CD8-positive, alpha-beta T cell (primary cell): ENCODE measurements at places on chromosomes 2 and 18.
A peak's percentile ranks its signal among the peaks of the same experiment; 100 is the strongest.

DNA sequence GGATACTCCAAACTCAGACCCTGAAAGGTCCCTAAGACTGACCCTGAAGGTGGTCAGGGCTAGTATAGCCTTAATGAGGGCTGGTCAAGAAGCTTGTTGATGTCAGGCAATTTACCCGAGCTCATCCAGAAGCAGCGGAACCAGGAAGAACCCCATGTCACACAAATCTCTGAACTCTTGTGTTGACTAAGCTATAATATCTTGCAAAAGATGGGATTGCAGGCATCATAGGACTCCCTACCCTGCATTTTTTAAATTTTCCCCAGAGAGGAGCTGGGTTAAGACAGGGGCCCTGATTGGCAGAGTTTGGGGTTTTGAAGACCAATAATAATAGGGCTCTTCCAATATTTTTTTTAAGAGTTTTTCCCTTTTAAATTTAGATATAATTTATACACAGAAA, 2.0 kb upstream of the PLEKHB2 start:
- no peak for DNase-seq

DNA sequence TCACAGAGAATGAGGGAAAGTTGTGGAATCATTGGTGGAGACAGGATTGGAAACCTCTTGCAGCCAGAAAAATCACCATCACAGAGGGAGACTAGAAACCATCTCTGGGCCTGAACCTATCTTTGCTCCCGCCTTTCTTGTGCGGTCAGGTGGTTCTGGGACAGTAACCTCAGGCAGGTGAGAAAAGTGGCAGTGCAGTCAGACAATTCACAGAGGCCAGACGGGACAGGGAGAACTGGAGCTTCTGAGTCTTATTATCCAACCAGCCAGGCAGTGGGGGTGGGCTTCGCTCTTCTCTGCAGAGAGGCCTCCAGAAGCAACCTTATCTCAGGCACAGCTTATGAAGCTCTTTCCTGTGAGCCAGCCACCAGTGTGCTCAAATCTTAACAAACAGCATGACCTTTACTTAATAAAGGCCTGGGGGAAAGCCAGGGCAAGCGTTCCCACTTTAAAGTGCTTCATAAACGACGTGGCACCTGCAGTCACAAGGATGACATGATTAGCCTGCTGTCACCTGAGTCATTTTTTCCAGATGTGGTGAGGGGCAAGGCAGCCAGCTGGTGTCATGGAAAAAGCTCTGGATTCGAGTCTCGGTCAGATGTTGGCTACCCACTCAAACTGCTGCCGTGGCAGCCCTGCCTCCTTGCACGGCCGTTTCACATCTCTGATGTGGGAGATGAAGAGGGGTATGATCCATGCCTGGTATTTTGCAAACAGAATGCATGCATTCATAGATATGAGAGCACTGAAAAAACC, 109.7 kb downstream of the B3GNT2 start:
- DNase-seq = peak; percentile 49

- DNase-seq = no peak
Measured at GRCh38 chr2:73334620-73335019, 41.3 kb upstream of the EGR4 start.

GRCh38 chr2:227703280-227703732, 14.5 kb downstream of the SLC19A3 start:
- DNase-seq = no peak

- no peak for DNase-seq
Measured at GRCh38 chr2:216974321-216975302, 114.7 kb upstream of the TNP1 start.

DNA sequence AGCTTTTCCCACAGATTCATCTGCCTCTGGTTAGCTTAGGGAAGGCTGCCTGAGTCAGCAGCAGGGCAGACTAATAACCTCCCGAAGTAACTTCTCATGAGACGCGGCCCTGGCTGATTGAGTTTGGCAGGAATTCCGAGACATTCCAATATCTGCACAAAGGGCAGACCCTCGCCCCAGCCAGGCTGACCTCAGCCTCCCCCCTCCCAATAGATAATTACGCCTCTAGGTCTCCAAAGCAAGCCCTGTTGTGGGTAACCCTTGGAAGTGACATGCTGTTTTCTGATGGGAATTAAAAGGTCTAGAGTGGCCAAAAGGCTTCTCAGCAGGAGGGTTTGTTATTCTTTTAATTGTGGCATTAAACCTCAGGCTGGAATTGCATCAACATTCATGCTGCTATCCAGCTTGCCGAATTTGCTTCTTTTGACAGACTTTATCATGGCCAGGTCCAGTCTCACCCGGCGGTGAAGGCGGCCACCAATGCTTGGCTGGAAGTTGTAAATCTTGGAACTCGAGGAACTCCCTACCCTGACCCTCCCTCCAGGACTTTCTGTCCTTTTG, 98.0 kb upstream of the SLC14A2 start:
- DNase-seq = no peak

- DNase-seq = no peak
Measured at GRCh38 chr2:6353669-6354068, 512.0 kb downstream of the CMPK2 start.

GRCh38 chr18:47036298-47036874, 965 bp upstream of the ELOA2 start:
- no peak for DNase-seq

DNA sequence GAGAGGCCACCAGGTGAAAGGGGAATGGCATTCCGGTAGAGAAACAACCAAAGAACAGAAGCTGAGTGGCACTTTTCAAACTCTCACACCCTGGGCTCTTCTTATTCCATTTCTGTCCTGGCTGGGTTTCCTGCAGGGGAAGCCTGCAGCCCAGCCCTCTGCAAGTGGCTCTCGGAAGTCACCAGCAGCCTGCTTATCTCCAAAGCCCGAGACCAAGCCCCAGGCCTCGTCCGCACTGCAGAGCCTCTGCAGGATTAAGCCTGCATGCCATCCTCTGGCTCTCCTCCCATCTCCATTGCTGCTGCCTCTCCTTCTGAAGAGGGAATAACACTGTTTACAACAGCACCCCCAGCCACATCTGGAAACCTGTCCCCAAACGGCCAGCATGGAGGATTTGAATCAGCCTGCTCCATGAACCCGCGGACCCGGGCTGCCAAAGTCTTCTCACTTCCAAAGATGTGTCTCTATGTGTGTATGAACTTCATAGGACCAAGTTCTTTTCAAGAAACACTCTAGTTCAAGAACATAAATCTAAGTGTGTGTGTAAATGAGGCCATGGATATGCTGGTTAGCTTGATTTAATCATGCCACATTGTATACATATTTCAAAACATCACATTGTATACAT, 54.2 kb downstream of the DIPK1C start:
- DNase-seq = no peak
